D341Med (cell line): ENCODE measurements at places on chromosomes 3 and 15.

DNA sequence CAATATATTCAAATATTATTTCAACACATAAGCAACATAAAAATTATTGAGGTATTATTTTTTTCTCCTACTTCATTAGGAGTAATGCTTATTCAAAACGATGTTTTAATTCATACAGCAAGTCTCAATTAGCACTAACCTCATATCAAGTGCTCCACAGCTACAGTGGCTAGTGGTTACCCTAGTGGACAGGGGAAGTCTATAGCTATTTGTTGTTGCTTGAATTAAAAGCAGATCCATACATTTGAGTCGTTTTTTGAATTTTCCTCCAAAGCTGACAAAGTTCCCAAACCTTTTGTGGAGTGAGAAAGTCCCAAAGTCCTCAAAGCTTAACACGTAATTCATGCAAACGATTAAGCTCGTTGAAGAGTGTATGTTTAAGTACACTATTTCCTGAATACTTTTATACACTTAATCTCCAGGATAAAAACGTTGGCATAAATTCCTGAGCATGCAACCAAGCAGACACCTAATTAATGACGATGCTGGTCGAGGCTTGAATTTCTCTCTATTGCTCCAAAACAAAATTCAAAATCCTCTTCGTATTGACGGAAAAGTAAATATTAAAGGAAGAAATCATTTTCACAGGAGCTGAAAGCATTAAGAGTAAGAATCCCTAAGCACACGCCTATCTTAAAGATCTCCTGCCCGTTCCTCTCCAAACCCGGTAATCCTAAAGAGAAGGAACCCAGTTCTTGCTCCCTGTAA is 985 bp downstream of the VPS13C start:
- DNase-seq, result no peak

GRCh38 chr3:73100741-73101559 is 39.5 kb downstream of the EBLN2 start:
- DNase-seq, result peak; percentile 85

- no peak for DNase-seq
Observed at GRCh38 chr3:61668317-61668864, 107.0 kb downstream of the PTPRG start.

GRCh38 chr3:155362808-155363689 is 69.6 kb upstream of the STRIT1 start:
- DNase-seq, result no peak

GRCh38 chr3:51379301-51379700 is 5.8 kb upstream of the MANF start:
- DNase-seq, result peak; percentile 42

DNA sequence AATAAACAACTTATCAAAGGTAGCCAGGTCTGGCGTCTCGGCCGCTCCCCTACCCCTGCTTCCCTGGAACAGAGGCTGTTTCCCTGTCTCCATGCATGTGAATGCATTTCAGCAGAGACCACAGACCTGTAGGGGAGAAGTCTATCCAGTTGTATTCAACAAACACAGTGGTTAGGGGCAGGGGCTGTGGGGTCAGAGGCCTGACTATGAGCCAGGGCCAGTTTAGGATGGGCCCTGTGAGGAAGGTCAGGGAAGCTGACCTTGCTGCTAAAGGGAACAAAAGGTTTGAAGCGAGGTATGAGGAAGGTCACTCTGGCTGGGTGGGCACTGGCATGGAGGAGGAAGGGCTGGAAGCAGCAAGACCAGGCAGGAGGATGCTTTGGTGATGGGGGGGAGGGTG is 184.6 kb downstream of the XXYLT1 start:
- no peak for DNase-seq

GRCh38 chr15:98667521-98668179 is 19.3 kb downstream of the IGF1R start:
- no peak for DNase-seq
